ENCODE measurements at places on chromosomes 11 and 22.
A peak's percentile ranks its signal among the peaks of the same experiment; 100 is the strongest.

DNA sequence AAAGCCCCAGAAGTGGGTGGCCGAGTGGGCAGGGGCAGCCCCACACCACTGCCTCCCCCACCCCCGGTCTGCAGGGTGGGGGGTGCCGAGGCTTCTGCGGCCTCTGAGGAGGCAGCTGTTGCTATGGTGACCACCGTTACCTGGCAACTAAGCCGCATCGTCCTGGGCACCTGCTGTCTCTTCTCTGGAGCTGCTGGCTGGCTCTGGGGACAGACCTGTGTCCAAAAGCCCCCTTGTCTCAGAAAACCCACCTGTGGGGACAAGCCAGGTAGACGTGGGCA, 79.9 kb upstream of the PRR5 start:
- DNase-seq: peak; percentile 66

- DNase-seq: no peak
These were observed 155.7 kb downstream of the NAV2 start for GRCh38 chr11:19868281-19868821.

- no peak for DNase-seq
These were observed 33.4 kb upstream of the PTPRJ start for GRCh38 chr11:47946682-47947559.

DNA sequence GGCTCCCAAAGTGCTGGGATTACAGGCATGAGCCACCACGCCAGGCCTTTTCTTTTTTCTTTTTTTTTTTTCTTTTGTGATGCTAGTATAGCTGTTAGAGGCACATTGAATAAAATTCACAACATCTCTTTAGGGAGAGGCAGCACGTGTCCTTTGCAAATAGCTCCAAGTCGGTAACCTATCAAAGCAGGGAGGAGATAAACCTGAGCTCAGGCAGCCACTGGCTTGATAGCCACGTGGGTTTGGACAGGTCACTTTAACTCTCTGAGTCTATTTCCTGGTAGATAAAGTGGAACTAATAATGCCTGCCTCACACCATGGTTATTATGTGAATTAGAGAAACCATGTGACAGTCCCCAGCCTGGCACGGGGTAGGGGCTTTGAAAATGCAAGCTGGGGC, 43.1 kb upstream of the ATXN10 start:
- DNase-seq: no peak

GRCh38 chr11:112050721-112051120, 23.1 kb downstream of the PIH1D2 start:
- no peak for DNase-seq

- DNase-seq: no peak
These were observed 48.6 kb downstream of the ZNRF3 start for GRCh38 chr22:28931844-28932567.

GRCh38 chr22:39559456-39560105, 11.0 kb upstream of the CACNA1I start:
- DNase-seq: no peak

DNA sequence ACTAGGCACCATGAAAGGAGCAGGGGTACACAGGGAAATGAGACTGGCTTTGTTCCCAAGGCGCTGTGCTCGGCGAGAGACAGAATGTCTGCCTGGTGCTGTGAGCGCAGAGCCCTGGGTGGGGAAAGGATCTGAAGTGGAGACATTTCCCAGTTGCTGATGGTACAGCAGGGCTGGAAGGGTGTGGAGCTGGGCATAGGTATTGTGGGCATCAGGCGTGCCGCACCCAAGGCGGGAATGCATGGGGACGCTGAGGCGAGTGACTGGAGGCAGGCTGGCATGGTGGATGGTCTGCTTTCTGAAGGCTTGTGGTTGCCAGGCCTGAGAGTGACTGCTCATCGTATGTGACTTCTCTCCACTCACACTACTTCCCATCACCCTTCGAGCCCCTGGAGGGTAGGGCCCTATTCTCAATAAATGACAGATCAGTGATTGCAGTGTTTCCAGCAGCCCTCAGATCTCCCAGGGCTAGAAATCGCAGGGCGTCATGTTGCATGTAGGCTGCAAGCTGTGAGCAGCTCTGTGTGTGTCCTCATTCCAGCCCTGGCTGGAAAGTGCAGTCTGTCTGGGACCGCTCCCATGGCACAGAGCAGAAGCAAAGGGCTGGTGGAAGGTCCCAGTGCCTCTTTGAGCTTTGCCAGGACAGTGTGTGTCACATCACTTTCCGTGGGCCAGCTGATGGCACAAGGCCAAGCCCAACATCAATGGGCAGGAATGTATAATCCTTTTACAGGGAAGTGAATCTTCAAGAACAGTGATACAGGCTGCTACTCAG, 67.7 kb downstream of the TBC1D22A start:
- DNase-seq: peak; percentile 62

DNA sequence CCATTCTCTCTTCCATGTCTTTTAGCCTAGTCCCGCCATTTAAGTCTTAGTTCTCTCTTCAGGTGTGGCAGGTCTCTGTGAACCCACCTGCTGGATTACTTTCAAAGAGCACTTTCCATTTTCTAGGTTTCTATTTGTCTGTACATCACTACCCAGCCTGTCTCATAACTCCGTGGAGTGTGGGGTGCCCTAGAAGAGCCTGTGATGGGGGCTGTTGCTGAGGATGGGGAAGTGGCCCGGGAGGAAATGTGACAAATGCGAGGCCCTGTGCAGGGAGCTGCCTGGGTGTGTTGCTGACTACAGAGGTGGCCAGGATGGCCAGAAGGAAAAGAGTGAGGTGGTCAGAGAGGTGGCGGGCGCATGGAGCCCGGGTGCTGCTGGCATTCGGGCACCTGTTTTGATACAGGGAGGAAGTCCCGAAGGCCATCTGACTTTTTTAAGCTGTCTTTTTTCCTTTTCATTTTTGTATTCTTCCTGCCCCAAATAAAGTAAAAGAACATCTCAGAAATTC, 10.7 kb downstream of the DGCR8 start:
- DNase-seq: no peak

DNA sequence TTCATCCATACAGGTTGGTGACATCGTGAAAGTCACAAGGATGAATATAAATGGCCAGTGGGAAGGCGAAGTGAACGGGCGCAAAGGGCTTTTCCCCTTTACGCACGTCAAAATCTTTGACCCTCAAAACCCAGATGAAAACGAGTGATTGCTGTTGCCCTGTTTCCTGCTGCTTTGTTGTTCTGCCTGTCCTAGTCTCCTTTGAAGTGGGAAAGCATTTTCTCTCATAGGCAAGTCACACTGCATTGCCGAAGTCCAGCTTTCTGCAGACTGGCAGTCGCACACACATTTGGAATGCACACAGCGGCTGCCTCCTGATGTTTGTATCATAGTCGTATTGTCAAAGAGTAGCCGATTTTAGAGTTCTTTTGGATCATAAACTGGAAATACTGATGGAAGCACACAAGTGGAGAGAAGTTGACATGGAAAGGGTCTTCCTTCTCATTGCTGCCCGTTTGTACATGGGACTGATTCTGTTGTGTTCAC, 17.3 kb upstream of the AIFM3 start:
- no peak for DNase-seq

DNA sequence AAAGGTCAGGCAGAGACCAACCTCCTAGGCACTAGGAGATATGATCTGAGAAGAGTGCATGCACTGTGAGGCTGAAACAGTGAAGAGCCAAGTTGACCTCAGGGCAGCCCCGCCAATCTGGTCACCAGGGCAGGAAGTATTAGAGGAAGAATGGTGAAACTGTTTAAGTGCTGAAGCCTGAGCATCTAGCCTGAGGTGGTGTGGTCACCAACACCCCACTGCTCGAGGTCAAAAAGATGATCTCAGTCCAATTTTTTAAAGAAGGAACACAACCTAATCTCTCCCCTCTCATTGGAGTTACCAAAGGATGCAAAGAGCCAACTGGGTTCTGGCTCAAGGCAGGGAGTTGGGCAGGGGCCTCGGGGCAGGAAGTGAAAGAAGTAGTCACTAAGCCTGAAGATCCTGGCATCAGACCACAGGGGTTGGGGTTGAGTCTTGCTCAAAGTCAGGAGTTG, 4.0 kb downstream of the APBB1 start:
- no peak for DNase-seq
